GM06990 (cell line): ENCODE measurements at places on chromosomes 4 and X.
A peak's percentile ranks its signal among the peaks of the same experiment; 100 is the strongest.

DNA sequence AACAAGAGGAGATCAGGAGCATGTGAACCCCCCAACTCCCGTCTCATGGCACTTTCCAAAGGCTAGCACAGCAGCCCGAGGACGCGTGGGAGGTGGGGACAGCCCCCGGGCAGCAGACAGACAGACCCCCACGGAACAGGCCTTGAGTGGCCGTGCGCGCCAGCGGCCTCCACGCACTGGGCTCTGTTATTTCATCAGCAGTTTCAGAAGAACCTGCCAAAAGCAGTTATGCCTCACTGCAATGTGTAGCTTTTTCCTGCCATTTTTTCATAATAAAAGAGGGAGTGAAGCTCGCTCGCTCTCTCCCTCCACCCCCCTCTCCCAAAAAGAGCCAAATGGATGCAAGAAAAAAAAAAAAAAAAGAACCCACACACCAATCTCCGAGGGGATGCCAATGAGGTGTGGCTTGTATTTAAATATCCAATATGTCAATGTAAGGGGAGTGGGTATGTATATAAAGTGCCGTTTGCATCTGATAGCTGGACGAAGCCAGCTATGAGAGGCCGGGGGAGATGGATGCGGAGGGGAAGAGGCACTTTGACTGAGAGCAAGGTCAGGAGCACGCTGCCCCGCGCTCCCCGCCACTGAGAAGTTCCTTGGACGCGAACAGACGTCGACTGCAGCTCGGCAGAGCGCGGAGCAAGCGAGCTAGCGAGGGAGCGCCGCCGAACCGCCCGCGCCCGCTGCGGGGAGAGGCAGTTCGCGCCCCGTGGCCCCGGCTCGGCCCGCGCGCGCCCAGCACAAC lies at the start of gene FGF16:
FGF16 (plus strand) TSS at position 482 of the 745 bp plus-strand sequence. CDS start 286 bp downstream, outside the sequence.
- DNase-seq, result no peak

- no peak for DNase-seq
Measured at GRCh38 chr4:2812612-2813354, 19.9 kb downstream of the SH3BP2 start.

GRCh38 chr4:166146806-166147540 lies 273.9 kb downstream of the TLL1 start:
- DNase-seq, result no peak

DNA sequence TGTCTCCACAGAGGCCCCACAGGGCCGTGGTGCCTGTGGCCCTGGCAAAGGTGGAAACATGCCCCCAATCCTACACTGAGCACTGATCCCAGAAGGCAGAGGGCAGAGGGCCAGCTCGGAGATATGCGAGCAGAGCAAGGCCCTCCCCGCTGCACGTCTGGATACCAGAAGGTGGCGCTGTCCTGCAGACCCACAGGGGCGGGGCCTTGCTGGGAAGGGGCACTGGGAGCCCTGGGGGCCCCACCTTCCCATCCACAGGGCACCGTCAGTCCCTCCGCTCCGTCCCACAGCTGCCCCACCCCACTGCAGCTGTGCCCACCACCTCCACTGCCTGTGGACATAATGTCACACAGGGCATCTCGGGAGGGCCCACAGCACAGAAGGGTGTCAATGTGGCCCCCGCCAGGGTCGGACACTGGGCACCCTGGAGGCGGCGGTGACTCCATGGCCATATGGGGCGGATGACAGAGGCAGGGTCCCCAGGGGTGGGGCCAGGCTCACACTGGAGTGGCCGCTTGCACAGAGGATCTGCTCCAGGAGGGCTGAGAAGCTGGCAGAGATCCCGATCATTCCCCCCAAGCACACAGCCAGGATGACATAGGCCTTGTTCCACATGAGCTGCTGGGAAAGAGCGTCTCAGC lies 4.8 kb downstream of the SLC49A3 start:
- DNase-seq, result peak; percentile 46

DNA sequence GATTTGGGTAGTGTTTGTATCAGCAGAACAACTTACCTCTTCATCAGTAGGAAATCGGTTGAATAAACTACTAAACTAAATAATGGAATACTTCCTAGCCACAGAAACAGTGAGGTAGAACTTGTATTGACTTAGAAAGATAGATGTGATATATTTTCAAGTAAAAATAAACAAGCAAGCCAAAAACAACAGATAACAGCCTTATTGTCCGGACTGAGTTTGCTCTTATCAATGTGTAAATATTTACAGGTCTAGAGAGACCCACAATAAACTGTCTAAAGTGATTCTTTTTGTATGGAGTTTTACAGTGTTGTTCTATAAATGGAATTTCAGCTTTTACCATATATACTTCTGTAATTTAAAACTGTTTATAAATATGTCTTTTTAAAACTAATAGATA lies 721.8 kb downstream of the ADGRL3 start:
- no peak for DNase-seq

DNA sequence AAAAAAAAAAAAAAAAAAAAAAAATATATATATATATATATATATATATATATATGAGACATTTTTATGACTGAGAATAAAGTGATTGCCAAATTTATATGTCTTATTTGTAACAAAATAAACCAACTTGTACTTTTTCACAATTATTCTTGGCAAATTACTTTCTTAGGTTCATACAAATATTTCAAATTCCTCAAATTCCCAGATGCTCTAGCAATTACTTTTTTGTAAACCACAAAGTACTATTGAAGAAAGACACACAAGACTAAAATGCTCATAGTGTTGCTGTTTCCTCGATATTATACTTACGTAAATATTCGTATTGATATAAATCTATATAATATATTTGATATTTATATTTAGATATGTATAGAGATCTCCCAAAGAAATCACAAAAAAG lies 390.0 kb downstream of the FAT4 start:
- no peak for DNase-seq

- DNase-seq, result no peak
Measured at GRCh38 chr4:86908251-86908657, 16.0 kb upstream of the C4orf36 start.

GRCh38 chr4:26302031-26302899 lies 18.5 kb upstream of the RBPJ start:
- DNase-seq, result no peak
